ENCODE measurements at places on chromosomes 6 and 20.
A peak's percentile ranks its signal among the peaks of the same experiment; 100 is the strongest.

DNA sequence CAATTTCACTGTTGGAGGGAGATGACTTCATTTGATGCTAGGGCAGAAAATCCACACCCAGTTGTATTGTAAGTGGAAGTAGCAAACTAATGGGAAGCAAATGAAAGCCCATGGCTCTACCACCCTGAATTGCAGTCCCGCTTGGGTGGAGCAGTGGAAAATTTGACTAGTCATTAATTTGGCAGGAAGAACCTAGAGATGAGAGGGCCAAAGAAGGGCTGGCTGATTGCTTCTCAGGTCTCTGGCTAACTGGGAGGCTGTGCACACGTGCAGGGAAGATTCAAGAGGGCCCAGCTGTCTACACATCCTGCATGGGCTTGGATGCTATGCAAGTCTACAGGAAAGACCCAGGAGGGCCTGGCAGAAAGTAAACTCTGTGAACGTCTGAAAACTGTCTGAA, 466.2 kb downstream of the TFAP2A start:
- no peak for DNase-seq

DNA sequence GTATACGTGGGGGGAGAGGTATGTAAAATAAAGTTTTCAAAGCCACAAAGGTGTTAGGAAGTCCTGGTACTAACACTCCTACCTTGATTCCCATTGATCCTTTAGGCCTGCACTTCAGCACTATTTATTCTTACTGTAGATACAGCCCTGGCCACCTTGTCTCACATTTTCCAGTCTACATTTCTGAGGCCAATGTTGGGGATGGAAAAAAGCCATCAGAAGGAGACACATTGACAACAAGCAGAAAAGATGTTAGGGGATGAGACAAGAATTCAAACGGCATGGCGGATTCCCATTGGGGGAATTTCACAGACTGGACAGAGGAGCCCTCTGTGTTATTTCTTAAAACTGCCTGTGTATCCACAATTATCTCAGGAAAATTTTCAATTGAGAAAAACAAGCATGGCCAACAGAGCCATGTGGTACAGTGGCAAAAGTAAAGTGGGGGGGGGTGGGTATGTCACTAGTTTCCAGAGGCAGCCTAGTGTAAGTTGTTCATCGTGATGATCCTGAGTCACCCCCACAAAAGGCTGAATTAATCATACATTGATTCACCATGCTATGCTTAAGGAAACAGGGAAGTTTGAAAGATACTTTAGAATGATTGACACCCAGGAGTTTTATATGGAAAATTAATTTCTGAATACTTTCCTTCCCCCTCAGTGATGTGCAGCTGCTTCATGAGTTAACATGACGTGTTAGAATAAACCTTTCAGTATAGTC, 40.5 kb downstream of the RREB1 start:
- peak; percentile 71 for DNase-seq

GRCh38 chr6:163741743-163742363, 327.3 kb downstream of the QKI start:
- DNase-seq = no peak

- DNase-seq = no peak
Measured at GRCh38 chr6:3939964-3940363, 90.8 kb downstream of the FAM50B start.

GRCh38 chr6:30836431-30836866, 47.9 kb upstream of the DDR1 start:
- no peak for DNase-seq

GRCh38 chr6:70955441-70956190, 1.2 kb downstream of the B3GAT2 start:
- DNase-seq = peak; percentile 33

GRCh38 chr6:137696765-137697164, 170.3 kb upstream of the TNFAIP3 start:
- no peak for DNase-seq

DNA sequence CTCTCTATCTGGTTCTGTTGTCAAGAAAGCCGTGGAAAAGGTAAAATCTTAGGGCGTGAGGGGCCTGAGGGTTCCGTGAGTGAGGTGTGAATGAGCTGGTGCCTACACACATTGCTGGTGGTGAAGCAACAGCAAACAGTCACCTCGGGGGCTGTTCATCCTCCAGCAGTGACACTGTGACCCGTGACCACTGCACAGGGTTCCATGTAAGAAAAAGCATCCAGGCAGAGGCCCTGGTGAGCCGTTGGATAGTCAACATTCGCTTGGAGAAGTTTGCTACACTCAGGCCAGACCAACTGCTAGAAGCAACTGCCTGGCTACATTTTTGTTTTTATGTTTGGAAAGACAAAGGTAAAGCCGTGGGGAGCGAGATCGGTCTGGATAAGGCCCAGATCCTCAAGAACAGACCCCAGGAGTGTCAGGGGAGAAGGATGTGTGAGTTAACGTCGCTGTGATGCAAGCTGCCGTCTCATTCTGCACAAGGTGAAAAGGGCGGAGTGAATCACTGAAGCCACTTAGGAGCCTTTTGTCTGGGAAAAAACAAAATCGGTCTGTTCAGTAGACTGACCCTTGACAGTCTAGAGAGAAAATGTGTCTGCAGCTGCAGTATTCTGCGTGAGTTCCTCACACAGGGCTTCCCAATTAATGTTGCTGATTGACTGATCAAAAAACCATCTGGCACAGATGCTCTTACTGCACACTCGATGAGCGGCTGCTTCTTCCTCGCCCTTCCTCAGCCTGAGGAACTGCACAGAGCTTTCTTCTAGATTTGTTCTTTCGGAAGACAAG, 404.0 kb downstream of the SMOC2 start:
- no peak for DNase-seq

DNA sequence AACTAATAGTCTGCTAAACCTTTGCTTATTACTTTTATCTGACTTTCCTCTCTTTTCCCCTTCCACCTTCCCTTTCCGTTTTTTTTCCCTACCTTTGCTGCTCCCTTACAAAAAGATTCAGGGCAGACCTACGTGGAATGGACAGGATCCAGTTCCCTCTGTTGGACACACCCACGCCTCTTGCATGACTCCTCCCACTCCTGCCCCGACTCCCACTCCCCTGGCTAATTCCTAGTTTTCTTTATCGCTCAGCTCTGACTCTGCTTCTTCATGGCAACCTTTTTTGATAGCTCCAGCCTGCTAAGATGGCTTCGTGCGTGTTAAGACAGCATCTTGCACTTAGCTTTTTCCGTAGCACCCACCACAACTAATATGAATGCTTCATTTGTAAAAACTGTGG, 715.6 kb upstream of the NRSN1 start:
- DNase-seq = no peak

DNA sequence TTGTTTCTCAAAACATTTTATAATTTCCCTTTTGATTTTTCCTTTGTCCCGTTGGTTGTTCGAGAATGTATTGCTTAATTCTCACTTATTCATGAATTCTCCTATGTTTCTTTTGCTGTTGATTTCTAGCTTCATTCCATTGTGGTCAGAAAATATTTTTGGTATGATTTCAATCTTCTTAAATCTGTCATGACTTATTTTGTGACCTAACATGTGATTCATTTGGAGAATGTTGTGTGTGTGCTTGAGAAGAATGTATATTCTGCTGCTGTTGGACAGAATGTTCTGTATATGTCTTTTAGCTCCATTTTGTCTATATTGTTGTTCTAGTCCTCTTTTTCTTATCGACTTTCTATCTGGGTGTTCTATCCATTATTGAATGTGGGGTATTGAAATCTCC, 286.2 kb upstream of the RNF217 start:
- DNase-seq = peak; percentile 12

DNA sequence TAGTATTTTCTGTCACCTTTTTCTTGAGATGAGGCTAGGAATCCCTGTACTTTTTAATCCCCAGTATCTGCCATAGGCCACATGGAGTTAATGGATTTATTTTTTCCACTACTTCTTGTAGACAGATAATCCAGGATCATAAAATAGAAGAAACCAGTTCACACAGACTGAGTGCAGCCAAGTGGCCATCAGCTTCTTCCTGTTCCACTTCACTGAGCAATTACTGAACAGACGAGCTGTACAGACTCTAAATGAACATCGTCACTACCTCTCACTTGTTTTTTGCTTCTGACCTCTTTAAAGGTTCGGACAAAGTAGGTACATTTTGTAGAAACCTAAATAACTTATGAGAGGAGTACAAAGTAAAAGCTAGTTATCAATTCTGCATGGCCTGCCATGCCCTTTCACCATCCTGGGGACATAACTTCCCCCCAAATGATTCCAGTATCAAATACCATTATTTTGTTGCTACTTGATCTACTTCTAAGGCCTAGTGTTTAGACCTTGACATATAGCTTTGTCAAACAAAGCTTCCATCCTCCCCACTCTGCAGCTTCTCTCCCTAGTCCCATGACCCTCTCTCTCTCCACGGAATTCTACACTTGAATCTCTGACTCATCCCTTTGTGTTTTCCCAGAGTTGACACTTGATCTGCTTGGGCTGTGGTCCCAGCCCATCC, 34.4 kb upstream of the ARHGAP18 start:
- DNase-seq = no peak

DNA sequence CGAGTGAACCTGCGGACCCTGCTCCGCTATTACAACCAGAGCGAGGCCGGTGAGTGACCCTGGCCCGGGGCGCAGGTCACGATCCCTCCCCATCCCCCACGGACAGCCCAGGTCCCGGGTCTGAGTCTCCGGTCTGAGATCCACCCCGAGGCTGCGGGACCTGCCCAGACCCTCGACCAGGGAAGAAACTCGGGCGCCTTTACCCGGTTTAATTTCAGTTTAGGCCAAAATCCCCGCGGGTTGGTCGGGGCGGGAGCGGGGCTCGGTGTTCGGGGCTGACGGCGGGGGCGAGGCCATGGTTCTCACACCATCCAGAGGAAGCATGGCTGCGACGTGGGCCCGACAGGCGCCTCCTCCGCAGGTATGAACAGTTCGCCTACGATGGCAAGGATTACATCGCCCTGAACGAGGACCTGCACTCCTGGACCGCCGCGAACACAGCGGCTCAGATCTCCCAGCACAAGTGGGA, 46.9 kb upstream of the TRIM26 start:
- DNase-seq = no peak

DNA sequence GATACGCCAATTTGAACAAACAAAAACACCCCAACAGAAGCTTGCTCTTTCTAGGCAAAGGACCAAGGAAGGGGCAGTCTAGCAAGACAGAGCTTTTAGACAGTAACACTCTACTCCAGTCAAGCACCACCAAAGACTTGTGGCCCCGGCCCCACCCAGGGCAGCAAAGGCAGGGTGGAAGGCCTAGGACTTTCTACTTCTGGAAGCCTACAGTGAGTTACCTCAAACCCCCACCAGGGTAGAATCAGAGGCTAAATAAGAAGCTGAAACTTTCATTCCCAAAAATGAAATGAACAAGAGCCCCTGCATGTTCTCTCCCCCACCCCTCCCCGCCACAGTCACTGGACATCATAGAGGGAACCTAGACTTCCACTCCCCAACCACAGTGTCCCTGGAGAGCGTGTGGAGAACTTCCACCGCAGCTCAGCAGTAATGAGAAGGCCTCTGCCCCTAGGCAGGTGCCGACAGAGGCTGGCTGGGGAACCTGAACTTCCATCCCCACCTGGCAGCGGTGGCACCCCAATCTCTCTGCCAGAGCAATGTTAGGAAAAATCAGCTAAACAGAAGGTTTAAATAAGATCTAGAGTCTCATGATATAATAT, 40.0 kb downstream of the KATNA1 start:
- no peak for DNase-seq

- no peak for DNase-seq
Measured at GRCh38 chr6:25239498-25239897, 39.7 kb upstream of the CARMIL1 start.

- DNase-seq = peak; percentile 46
Measured at GRCh38 chr6:89067796-89068195, 12.8 kb upstream of the PNRC1 start.

- no peak for DNase-seq
Measured at GRCh38 chr6:125818772-125819260, 28.1 kb downstream of the NCOA7 start.

DNA sequence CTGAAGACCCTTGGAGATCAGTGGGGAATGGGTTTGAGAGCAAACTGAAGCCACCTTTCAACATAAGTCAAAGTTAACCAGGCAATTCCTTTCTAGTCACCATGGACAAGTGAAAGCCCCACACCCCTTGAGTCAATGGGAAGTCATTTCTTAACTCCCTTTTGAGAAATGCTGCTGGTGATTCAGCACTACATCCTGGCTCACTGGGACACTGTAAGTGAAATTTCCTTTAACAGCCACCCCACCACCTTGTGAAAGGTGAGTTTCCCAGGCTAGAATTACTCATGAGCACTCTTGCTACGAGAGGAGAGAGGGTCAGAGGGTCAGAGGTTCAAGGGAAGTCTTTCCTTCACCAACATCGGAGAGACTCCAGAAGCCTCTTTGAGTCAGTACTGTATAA, 93.3 kb upstream of the MARCKS start:
- peak; percentile 99 for DNase-seq

DNA sequence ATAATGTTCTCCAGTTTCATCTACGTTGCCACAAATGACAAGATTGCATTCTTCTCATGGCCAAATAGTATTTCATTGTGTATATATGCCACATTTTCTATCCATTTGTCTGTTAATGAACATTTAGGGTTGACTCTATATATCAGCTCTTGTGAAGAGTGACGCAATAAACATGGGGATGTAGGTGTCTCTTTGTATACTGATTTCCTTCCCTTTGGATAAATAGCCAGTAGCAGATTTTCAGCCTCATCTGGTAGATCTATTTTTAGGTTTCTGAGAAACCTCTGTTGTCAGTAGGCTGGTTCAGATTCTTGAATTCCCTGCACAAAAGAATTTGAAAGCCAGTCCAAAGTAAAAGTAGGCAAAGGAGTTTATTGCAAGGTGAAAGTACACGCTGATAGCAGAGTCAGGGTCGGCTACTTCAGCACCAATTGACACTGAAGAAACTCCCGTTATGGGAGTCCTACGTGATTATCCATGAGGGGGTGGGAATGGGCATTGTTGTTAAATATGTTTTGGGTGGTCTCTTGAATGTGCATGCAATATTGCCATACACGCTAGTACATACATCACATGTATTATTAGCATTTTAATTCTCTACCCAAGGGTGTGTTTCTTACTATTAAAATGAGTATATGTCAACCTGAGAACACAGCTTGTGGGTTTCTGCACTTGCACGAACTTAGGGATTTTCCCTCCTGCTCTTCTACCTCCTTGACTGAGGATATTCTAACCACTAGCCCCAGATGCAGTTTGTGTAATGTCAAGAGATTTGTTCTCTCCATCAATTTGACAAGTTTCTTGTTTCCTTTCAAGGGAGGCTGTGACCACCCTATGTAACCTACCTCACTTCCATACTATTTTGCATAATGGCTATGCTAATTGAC, 14.4 kb upstream of the SLC17A2 start:
- DNase-seq = no peak

- no peak for DNase-seq
Measured at GRCh38 chr20:32036716-32037485, 15.1 kb upstream of the HCK start.
